Left ventricle myocardium inferior (tissue), 1 donor: ENCODE measurements at places on chromosomes 6 and 20.

- DNase-seq, result no peak
These were observed 50.8 kb downstream of the SPTLC3 start for GRCh38 chr20:13059398-13060136.

DNA sequence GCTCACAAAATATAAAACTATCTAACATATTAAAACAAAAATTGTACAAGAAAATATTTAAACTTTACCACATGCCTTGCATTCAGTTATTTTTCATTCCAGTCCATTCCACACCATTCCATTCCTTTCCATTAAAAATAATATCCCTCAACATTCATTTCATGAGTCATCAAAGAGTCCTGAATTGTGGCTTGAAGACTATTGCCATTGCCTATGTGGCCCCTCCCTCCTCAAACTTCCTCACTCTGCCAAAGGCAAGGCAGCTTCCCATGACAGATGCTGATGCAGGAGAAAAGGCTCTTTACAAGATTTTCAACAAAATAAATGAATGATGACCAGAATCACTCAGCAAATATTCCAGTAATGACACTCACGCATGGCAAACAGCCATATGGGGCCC lies 31.7 kb downstream of the IL20RA start:
- DNase-seq, result no peak

GRCh38 chr20:37416848-37417616 lies 71.1 kb downstream of the SRC start:
- no peak for DNase-seq

DNA sequence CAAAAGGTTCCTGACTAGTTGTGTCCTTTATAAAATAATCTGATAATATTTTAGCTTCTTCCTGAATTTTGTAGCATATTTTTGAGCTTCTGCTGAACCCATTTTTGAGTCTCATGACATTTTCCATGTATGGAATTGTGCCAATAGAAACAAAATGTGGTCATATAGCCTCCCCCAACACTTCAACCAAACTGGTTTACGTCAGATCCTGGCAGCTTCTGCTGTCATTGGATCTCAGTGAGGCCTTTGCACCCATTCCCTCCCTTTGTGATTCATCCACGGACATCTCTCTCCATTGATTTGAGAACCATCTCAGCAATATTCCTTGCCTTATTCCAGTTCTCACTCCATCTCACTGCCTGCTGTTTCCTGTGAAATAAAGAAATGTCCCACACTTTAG lies 166.0 kb upstream of the PROKR2 start:
- no peak for DNase-seq

GRCh38 chr20:47070176-47070575 lies 175.5 kb downstream of the EYA2 start:
- DNase-seq, result no peak

DNA sequence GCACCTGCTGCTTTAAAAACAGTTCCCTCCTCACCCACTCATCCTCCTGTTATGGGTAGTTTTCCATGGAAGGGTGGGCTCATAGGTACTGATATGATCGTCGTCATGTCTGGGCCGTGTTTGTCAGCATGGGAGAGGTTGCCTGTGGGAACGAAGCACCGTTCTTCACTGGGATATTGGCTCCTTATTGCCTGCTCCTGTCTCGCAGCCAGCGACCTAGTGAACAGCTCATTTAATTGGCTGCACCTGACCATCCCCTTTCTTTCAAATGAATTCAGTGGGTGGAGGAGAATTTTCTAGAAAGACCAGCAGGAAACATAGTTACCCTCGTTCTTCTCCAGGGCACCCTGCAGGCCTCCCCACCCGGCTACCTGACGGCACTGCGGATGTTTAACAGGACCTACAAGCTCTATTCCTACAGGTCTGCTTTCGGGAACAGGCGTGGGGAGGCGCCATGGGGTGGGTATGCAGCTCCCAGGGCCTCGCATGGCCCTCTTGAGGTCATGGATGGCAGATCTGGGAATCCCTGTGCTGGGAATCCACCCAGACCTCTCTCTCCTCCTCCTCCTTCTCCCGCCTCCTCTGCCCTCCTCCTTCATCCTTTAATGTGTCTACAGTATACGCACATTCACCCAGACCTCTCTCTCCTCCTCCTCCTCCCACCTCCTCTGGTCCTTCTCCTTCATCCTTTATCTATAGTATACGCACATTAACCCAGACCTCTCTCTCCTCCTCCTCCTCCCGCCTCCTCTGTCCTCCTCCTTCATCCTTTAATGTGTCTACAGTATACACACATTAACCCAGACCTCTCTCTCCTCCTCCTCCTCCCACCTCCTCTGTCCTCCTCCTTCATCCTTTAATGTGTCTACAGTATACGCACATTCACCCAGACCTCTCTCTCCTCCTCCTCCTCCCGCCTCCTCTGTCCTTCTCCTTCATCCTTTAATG lies 21.9 kb downstream of the ENTPD6 start:
- no peak for DNase-seq
